Esophagus squamous epithelium (tissue), 5 donors: ENCODE measurements at places on chromosomes 2 and 18. TPM values are rescaled to one million over a fixed set of nuclear protein-coding genes. Genes with fewer than 3 reads are reported as not detected.
A peak's percentile ranks its signal among the peaks of the same experiment; 100 is the strongest.

Gene SLC40A1
- total RNA-seq, result 30.5 TPM

DNA sequence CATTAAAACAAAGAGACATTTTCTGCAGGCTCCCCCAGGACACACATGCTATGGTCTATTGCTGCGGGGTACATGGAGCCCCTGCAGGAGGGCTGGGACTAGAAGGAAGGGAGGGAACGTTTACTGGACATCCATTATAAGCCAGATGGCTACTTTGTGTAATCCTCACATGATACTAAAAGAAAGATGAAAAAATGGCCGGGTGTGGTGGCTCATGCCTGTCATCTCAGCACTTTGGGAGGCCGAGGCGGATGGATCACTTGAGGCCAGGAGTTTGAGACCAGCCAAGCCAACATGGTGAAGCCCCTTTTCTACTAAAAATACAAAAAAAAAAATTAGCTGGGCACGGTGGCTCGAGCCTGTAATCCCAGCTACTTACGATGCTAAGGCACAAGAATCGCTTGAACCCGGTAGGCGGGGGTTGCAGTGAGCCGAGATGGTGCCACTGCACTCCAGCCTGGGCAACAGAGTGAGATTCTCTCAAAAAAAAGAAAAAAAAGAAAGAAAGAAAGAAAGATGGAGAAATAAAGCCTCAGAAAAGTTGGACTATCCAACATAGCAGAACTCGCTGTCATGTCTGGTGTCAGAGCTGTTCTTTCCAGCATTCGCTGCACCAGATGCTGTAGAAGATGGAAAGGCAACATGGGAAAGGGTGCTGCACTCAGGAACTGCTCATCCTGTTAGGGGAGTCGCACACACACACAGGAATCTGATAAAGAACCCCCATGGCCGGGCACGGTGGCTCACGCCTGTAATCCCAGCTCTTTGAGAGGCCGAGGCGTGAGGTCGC is 7.8 kb upstream of the MYCN start:
- no peak overlapping the region for H3K4me3 ChIP-seq
- H3K27ac ChIP-seq, result no peak overlapping the region
- H3K4me1 ChIP-seq, result no peaks in the 10 kb centered on the region
- no peaks in the 10 kb centered on the region for H3K36me3 ChIP-seq
- no peak for DNase-seq

GRCh38 chr2:175742367-175742766 is 259.7 kb downstream of the LNPK start:
- H3K4me1 ChIP-seq, result no peaks in the 10 kb centered on the region
- no peaks in the 10 kb centered on the region for H3K36me3 ChIP-seq
- H3K27me3 ChIP-seq, result no peaks in the 10 kb centered on the region
- H3K4me3 ChIP-seq, result no peak overlapping the region
- H3K27ac ChIP-seq, result no peak overlapping the region

DNA sequence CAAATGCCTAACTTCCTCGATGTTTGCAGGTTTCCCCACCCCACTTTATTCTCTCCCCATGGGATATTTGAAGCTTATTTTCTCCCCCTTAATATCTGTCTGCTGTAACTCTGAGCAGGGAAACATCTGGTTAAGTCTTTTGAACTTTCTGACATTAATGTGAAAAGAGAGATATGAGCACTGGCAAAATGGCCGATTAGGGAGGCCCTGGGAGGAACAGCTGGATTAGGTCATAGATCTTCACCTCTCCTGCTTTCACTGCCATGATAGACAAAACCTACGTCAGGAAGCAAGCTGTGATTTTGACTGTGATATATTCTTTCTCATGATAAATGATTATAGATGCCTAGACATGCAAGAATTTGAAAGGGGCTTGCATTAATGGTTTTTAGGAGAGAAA is 43.6 kb downstream of the LYPD6B start:
- no peak for DNase-seq
- H3K4me3 ChIP-seq, result no peak overlapping the region
- H3K27me3 ChIP-seq, result no peaks in the 10 kb centered on the region
- no peaks in the 10 kb centered on the region for H3K4me1 ChIP-seq
- no peak overlapping the region for H3K27ac ChIP-seq

DNA sequence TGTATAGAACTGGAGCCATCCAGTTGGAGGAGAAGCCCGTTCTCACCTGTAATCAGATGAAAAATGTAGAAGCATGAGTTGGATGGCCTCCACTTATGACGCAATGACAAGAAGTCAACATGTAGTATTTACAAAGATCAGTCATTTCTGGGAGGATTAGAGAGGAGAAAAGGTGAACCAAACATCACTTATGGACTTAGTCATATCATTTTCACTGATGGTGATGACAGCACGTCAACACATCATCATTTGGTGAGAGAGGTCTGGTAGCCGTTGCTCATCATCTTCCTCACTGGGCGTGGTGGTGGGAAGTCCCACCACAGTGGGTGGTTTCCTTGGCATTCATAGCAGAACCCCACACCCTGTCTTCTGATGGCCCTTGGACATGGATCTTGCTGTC is 264.2 kb upstream of the EPAS1 start:
- H3K27ac ChIP-seq, result peak overlapping the region; percentile 68
- no peaks in the 10 kb centered on the region for H3K27me3 ChIP-seq
- H3K4me1 ChIP-seq, result peaks cover 22% of the 10 kb centered on the region
- no peak for DNase-seq
- H3K36me3 ChIP-seq, result no peaks in the 10 kb centered on the region
- H3K4me3 ChIP-seq, result no peak overlapping the region

DNA sequence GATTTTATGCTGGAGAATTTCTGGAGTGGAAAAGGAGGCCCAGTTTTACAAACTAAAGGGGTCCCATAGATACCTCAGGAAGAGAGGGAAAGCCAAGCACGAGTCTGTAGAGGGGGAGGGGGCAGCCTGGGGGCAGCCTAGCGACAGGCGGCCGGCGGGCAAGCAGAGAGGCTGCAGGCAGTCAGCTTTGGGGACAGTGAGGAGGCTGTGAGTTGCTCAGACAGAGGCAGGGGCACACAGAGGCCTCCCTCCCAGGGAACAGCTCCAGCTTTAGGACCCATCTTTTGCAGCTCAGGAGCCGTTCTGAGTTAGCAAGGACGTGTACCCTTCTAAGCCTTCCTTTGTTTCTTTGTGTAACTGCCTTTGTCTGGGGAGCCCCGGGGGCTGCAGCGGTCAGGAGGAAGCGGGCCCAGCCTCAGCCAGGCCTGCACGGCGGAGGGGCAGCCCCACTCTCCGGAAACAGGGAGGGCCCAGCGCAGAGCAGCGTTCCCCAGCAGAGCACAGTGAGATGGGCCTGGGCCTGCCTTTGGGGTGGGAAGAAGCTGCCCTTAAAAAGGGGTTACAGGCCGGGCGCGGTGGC is 41.1 kb upstream of the RALBP1 start:
- DNase-seq, result no peak
- no peaks in the 10 kb centered on the region for H3K36me3 ChIP-seq
- no peak overlapping the region for H3K4me3 ChIP-seq
- H3K27ac ChIP-seq, result no peak overlapping the region
- H3K27me3 ChIP-seq, result no peaks in the 10 kb centered on the region

- H3K4me3 ChIP-seq, result no peak overlapping the region
- H3K27me3 ChIP-seq, result no peaks in the 10 kb centered on the region
- no peaks in the 10 kb centered on the region for H3K4me1 ChIP-seq
- no peak overlapping the region for H3K27ac ChIP-seq
- DNase-seq, result no peak
Observed at GRCh38 chr2:212186166-212186565, 352.4 kb downstream of the ERBB4 start.

Gene STARD7
- 103 TPM for total RNA-seq

DNA sequence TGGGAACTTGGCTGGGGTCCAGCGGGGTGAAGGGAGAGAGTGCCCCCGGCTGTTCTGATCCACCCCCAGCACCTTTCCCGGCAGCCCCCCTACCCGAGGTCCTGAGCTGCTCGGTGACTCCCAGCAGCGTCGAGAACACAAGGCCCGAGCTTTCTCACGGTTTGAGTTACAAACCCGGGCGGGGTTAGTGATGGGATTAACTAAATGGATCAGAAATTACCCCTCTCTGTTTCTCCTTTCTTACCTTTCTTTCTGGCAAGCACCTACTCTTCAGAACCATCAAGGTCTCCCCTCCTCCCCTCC is 139.4 kb upstream of the GPC1 start:
- no peaks in the 10 kb centered on the region for H3K4me1 ChIP-seq
- no peak overlapping the region for H3K27ac ChIP-seq
- DNase-seq, result no peak

DNA sequence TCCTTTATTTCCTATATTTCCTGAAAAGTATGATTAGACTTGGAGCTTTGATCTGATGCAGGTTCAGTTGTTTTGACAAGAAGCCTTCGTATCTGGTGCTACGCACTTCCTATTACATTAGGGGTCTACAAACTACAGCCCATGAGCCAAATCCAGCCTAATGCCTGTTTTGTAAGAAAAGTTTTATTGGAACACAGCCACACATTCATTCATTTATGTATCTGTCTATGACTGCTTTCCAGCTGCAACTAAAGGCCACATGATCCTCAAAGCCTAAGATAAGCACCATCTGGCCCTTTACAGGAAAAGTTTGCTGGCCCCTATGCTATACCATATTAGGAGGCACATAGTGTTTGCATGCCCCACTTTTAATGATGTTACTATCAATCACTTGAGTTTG is 26.0 kb downstream of the EIF2AK3 start:
- H3K27ac ChIP-seq, result no peak overlapping the region
- no peak overlapping the region for H3K4me3 ChIP-seq
- peaks cover 16% of the 10 kb centered on the region for H3K4me1 ChIP-seq
- no peaks in the 10 kb centered on the region for H3K36me3 ChIP-seq

DNA sequence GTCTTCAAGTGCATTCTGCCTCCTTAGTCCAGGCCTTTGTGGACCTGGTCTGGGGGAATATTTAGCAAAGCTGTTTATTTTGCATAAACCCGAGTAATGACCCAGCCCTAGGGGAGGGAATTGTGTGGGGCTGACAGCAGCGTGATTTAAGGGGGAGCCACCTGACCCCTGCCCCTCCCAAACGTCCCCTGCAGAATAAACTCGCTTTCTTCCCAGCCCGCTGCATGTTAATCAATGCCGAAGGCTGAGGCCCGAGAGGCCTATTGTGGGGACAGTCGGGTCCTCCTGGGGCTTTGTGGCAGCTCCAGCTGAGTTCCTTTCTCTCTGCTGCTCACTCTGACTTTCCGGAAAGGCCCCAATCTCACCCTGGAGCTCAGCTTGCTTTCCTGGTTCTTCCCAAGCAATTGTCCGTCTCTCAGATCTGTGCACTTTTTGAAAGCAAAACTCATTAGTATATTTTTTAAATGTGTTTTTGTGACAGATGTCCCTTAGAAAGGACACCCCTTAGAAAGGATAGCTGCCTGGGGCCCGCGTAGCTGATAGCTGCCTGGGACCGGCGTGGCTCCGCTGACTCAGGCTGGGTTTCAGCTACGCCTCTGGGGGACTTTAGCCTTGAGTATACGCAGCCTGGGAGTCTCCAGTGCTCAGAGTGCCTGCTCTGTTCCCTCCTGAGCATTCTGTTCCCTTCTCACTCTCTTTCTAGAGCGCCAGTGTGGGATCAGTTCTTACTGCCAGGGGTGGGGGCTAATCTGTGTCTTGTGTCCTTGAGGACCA is 158.3 kb downstream of the GLI2 start:
- H3K36me3 ChIP-seq, result no peaks in the 10 kb centered on the region
- H3K27me3 ChIP-seq, result no peaks in the 10 kb centered on the region
- no peak for DNase-seq
- no peaks in the 10 kb centered on the region for H3K4me1 ChIP-seq

Gene CTAGE1
- not detected for total RNA-seq

DNA sequence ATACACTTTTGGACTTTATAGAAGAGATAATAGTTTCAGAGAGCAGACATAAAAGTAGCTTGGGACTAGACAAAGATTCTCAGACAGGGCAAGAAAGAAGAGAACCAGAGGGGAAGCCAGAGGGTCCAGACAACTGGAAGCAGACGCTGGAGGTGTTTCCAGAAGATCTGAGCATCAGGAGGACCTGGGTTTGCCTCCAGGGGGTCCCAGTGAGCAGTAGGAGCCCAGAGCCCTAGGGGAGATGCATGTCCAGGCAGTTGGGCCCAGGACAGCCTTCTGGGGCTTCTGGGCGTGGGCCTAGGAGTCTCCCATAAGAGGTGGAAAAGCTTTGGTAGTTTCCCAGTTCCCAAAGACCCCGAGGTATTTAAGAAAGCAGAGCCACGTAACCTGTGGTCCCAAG is 251.2 kb upstream of the ID2 start:
- H3K4me3 ChIP-seq, result no peak overlapping the region
- H3K4me1 ChIP-seq, result no peaks in the 10 kb centered on the region
- no peak for DNase-seq
- no peaks in the 10 kb centered on the region for H3K27me3 ChIP-seq

DNA sequence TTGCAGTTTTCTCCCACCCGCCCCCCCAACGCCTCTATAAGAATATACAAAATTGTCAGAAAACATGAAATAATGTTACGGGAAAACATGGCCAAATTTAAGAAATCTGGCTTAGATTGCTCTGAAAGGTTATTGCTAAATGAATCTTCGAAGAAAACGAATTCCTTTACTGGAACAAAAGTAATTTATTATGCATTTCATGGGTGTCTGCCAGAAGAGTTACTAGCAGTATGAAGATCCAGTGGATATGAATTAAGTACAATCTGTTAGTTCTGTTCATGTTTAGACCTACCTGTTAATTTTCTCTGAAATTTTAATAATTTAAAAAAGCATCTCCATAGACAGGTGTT is 21.9 kb downstream of the GATA6 start:
- DNase-seq, result no peak
- no peaks in the 10 kb centered on the region for H3K36me3 ChIP-seq
- H3K27ac ChIP-seq, result peak overlapping the region; percentile 57
- H3K4me3 ChIP-seq, result no peak overlapping the region
- H3K4me1 ChIP-seq, result no peaks in the 10 kb centered on the region

Gene ATF2
- 40.1 TPM for total RNA-seq

GRCh38 chr2:236170590-236171165 is 2.5 kb upstream of the GBX2 start:
- no peak overlapping the region for H3K27ac ChIP-seq
- H3K4me3 ChIP-seq, result no peak overlapping the region

GRCh38 chr2:54866868-54867267 is 143.4 kb downstream of the EML6 start:
- no peak for DNase-seq
- H3K4me3 ChIP-seq, result no peak overlapping the region
- no peaks in the 10 kb centered on the region for H3K27me3 ChIP-seq
- H3K4me1 ChIP-seq, result no peaks in the 10 kb centered on the region
- no peaks in the 10 kb centered on the region for H3K36me3 ChIP-seq
- no peak overlapping the region for H3K27ac ChIP-seq

- DNase-seq, result no peak
- H3K4me3 ChIP-seq, result no peak overlapping the region
- no peaks in the 10 kb centered on the region for H3K4me1 ChIP-seq
- H3K36me3 ChIP-seq, result no peaks in the 10 kb centered on the region
- H3K27ac ChIP-seq, result no peak overlapping the region
Observed at GRCh38 chr2:147449323-147449991, 395.4 kb upstream of the ACVR2A start.

Gene BOK
- 35.5 TPM for total RNA-seq

Gene QPCT
- total RNA-seq, result 10.5 TPM
